ENCODE measurements at places on chromosomes 2 and 18. TPM values are rescaled to one million over a fixed set of nuclear protein-coding genes. Genes with fewer than 3 reads are reported as not detected.

DNA sequence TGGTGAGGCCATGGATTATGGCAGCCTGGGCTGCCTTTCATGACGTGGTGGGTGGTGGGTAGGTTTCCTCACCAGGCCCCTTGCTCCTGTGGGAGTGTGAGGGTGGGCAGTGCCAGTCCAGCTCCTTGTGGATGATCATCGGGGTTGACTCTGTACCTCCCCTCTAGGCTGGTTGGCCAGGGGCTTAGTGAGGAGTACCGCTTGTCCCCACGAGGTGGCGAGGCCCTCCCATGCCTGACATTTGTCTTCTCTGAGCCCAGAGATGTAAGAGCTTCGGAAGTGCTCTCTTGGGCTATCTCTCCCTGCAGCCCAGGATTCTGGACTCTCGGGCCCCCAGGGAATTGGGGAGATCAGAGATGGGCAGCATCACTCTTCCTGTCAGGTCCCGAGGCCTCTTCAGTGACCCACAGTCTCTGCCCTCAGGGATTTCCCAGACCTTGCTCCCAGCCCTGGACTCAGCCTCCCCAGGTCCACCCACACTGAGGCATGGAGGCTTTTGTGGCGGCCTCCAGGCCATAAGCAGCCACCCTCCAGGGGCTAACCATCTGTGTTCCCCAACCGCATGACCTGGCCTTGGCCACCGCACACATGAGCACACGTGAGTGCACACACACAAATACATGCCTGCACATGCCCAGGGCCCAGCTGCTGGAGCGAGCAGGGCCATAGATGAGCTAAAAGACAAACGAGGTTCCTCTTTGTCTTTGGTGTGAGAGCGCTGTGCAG lies 6.5 kb downstream of the SPR start:
- H3K27me3 ChIP-seq = peaks cover 37% of the 10 kb centered on the region
- H3K4me1 ChIP-seq = no peaks in the 10 kb centered on the region
- no peak overlapping the region for H3K4me3 ChIP-seq
- H3K27ac ChIP-seq = no peak overlapping the region
- DNase-seq = no peak
- no peaks in the 10 kb centered on the region for H3K36me3 ChIP-seq

- H3K27ac ChIP-seq = no peak overlapping the region
- H3K4me3 ChIP-seq = no peak overlapping the region
- H3K4me1 ChIP-seq = no peaks in the 10 kb centered on the region
- H3K36me3 ChIP-seq = no peaks in the 10 kb centered on the region
- H3K27me3 ChIP-seq = no peaks in the 10 kb centered on the region
These were observed 150.3 kb upstream of the MMADHC start for GRCh38 chr2:149737896-149738295.

- H3K27me3 ChIP-seq = no peaks in the 10 kb centered on the region
- no peaks in the 10 kb centered on the region for H3K36me3 ChIP-seq
- no peak overlapping the region for H3K4me3 ChIP-seq
These were observed 19.7 kb upstream of the RNF125 start for GRCh38 chr18:31998880-31999412.

CYRIA gene
- polyA plus RNA-seq = 11.1 TPM

- H3K4me1 ChIP-seq = peaks cover 64% of the 10 kb centered on the region
- H3K36me3 ChIP-seq = no peaks in the 10 kb centered on the region
- H3K4me3 ChIP-seq = no peak overlapping the region
- no peak for DNase-seq
- H3K27me3 ChIP-seq = no peaks in the 10 kb centered on the region
- no peak overlapping the region for H3K27ac ChIP-seq
These were observed 11.1 kb upstream of the AGFG1 start for GRCh38 chr2:227460833-227461232.

DNA sequence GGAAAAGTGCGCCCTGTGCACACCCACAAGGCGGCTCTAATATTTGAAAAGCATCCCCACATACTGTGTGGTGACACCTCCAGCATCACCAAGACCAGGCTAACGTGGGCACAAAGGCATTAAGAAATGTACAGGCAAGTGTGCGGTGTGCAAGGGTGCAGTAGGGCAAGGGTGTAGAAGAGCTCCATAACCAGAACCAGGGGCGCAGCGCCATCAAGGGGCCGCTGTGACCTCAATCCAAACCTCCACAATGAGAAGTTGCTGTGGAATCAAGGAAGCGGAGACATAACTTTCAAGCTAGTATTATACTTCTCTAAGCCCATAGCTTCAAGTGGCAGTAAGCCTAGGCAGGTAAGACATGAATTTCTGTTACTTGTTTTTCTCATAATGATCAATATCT lies 13.0 kb downstream of the L3MBTL4 start:
- DNase-seq = no peak
- H3K27me3 ChIP-seq = no peaks in the 10 kb centered on the region
- H3K4me1 ChIP-seq = peaks cover 28% of the 10 kb centered on the region

DNA sequence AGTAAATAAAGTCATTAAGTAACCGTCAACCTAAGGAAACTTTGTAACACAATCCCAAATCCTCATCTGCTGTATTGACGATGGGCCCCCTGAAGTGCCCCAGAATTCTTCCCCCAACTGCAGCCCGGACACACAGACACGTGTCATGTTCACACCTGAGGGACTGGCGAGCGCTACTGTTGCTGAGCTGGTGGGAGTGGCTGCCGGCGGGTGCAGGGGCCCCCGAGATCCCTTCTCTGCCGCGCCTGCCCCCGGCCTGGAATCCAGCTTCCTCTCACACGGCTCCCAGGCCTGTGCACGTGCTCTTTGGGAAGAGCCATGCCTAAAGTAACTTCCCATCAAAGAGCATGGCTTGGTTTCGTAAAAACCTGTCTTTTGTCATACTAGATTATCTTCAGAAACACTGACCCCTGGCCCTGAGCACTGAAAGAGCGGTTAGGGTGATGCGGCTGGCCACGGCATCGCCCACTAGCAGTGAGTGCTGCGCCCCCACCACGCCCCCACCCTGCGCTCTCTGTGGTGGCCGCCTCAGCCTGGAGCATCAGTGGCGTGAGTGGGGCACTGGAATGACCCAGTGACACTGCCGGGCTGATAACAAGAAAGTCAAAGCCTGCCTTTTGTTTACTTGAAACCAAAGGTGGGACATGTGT lies 56.0 kb downstream of the ADI1 start:
- no peaks in the 10 kb centered on the region for H3K27me3 ChIP-seq
- H3K36me3 ChIP-seq = peaks cover 92% of the 10 kb centered on the region
- no peak for DNase-seq
- peak overlapping the region; percentile 84 for H3K27ac ChIP-seq
- peaks cover 20% of the 10 kb centered on the region for H3K4me1 ChIP-seq

SLC5A6 gene
- polyA plus RNA-seq = 15.3 TPM

- peaks cover 36% of the 10 kb centered on the region for H3K27me3 ChIP-seq
- peaks cover 10% of the 10 kb centered on the region for H3K4me1 ChIP-seq
- no peaks in the 10 kb centered on the region for H3K36me3 ChIP-seq
- H3K27ac ChIP-seq = no peak overlapping the region
- H3K4me3 ChIP-seq = no peak overlapping the region
- DNase-seq = no peak
These were observed 1.9 kb downstream of the TCF7L1 start for GRCh38 chr2:85134896-85135659.

GPR17 gene
- 0.26 TPM for polyA plus RNA-seq

GRCh38 chr18:28161608-28162599 lies 15.0 kb downstream of the CDH2 start:
- H3K4me3 ChIP-seq = no peak overlapping the region
- no peaks in the 10 kb centered on the region for H3K36me3 ChIP-seq
- H3K27ac ChIP-seq = no peak overlapping the region

DNA sequence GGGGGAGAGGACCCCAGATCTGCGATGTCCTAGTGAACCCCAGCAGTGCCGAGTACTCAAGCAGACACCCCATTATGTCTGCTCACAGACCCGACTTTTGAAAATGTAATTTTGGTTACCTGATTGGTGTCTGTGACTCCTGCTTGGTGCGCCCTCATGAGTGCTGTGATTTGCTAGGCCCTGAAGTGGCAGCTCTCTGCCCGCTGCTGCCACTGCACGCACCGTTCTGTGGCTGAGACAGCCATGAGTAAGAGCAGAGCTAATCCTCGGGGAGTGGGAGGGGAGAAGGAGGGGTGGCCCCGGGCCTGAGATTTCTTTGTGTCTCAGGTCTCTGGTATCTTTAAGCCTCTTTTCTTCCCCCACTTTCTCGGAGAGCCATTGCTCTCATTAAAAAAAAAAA lies 18.2 kb downstream of the FHOD3 start:
- no peak overlapping the region for H3K27ac ChIP-seq
- H3K4me3 ChIP-seq = no peak overlapping the region
- no peaks in the 10 kb centered on the region for H3K4me1 ChIP-seq
- no peaks in the 10 kb centered on the region for H3K27me3 ChIP-seq
- no peaks in the 10 kb centered on the region for H3K36me3 ChIP-seq

CRACDL gene
- 0.77 TPM for polyA plus RNA-seq

FAM98A gene
- 11.8 TPM for polyA plus RNA-seq

DNAJC5G gene
- not detected for polyA plus RNA-seq

HOXD4 gene
- 5.1 TPM for polyA plus RNA-seq

DNA sequence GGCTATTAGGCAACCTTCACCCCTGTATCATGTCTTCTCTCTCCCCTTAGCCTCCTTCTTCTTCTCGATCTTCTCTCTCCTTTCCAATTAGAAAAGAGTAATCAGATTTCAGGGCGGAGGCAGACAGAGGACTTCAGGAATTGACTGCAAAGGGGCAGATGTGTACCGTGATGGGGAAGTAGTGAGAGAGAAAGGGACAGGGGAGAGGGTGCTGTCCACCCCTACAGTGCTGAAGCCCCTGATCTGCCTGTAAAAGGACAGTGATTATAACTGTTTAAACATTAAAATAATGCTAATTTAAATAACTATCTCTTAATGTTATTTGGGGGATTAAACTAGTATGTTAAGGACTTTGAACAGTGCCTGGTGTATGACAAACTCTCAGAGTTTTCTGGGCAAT lies 178.5 kb downstream of the ACTR3 start:
- H3K27me3 ChIP-seq = no peaks in the 10 kb centered on the region
- H3K4me3 ChIP-seq = no peak overlapping the region
- no peak overlapping the region for H3K27ac ChIP-seq
- no peaks in the 10 kb centered on the region for H3K4me1 ChIP-seq
- DNase-seq = no peak

DNA sequence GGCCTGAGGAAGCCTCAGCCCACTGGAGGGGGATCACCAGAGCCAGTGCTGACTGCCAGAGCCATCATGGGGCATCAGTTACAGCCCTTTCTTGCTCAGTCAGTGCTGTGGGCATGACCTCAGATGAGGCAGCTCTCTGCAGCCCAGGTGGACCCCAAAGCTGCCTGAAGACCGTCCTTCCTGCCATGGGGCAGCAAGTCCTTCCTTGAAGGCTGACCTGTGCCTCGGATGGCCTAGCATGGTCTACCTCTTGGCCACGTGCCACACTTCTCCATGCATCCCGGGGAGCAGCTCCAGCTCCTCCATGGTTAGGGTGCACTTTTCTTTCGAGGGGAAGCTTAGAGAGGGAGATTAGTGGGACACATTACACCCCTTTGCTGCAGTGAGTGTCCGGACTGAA lies 233.4 kb downstream of the VAPA start:
- no peaks in the 10 kb centered on the region for H3K27me3 ChIP-seq
- H3K4me3 ChIP-seq = no peak overlapping the region

FAP gene
- 1.5 TPM for polyA plus RNA-seq

Measured in spleen (tissue), 13 donors.